MCF 10A (cell line): ENCODE measurements at places on chromosomes 3 and 15. TPM values are rescaled to one million over a fixed set of nuclear protein-coding genes. Genes with fewer than 3 reads are reported as not detected.
A peak's percentile ranks its signal among the peaks of the same experiment; 100 is the strongest.

The SLC9C1 gene
- not detected in 2 replicates for total RNA-seq

The THAP10 gene
- total RNA-seq = 4.0 and 5.7 TPM in 2 replicates

The SV2B gene
- total RNA-seq = 0.44 and 0.96 TPM in 2 replicates

- no peak for DNase-seq
- H3K4me1 ChIP-seq = peaks cover 11% of the 10 kb centered on the region
- H3K27ac ChIP-seq = no peak overlapping the region
- H3K36me3 ChIP-seq = peaks cover 25% of the 10 kb centered on the region
- no peak overlapping the region for H3K4me3 ChIP-seq
Measured at GRCh38 chr3:45491344-45491743, 103.0 kb downstream of the LARS2 start.

DNA sequence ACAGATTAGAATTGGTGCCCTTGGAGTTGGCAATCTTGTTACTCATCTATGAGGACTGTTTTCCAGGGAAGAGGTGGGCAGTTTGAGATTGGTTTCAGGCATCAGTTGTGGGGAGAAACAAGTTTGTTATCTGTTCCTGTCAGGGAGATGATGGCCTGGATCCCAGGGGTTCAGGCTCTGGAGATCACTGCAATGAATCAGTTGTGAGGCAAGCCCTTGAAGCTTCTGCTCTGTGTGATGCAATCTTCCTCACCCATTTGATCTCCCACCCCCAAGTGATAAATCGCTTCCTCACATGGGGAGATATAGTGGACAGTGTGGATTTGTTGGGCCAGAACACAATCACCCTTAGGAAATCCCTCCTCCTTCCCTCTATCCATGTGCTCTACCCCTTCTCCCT lies 276.6 kb upstream of the LRTM1 start:
- no peaks in the 10 kb centered on the region for H3K36me3 ChIP-seq
- H3K4me1 ChIP-seq = peaks cover 14% of the 10 kb centered on the region
- H3K27me3 ChIP-seq = no peaks in the 10 kb centered on the region
- no peak for DNase-seq
- H3K27ac ChIP-seq = peak overlapping the region; percentile 42

GRCh38 chr3:123053107-123053506 lies 13.7 kb upstream of the PDIA5 start:
- H3K36me3 ChIP-seq = no peaks in the 10 kb centered on the region
- H3K27ac ChIP-seq = no peak overlapping the region
- peaks cover 10% of the 10 kb centered on the region for H3K4me1 ChIP-seq
- no peaks in the 10 kb centered on the region for H3K27me3 ChIP-seq
- DNase-seq = no peak
- H3K4me3 ChIP-seq = no peak overlapping the region

DNA sequence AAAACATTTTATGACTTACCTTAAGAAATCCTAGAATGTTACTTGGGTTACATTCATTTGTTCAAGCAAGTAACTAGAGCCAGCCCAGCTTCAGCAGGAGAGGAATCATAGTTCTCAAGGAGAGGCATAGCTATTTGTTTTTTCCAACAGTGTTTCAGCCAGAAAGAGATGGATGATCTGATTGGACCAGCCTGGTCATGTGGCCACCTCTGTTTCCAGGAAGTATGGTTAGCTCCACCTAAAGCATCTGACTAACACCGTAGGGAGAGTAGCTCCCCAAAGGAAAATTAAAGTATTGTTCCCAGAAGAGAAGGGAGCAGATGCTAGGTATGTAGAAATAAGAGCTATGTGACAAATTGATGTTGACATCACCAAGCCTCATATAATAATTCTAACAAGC lies 417.1 kb downstream of the TAFA4 start:
- H3K27ac ChIP-seq = no peak overlapping the region
- no peak overlapping the region for H3K4me3 ChIP-seq
- H3K4me1 ChIP-seq = no peaks in the 10 kb centered on the region
- peak; percentile 17 for DNase-seq

GRCh38 chr15:90294159-90294558 lies 28.7 kb downstream of the NGRN start:
- peaks cover 6% of the 10 kb centered on the region for H3K4me1 ChIP-seq
- no peak overlapping the region for H3K27ac ChIP-seq
- no peaks in the 10 kb centered on the region for H3K36me3 ChIP-seq
- H3K4me3 ChIP-seq = no peak overlapping the region
- H3K27me3 ChIP-seq = no peaks in the 10 kb centered on the region
- DNase-seq = no peak

GRCh38 chr3:4356546-4357410 lies 53.6 kb downstream of the SETMAR start:
- H3K27ac ChIP-seq = no peak overlapping the region
- no peak overlapping the region for H3K4me3 ChIP-seq
- no peaks in the 10 kb centered on the region for H3K4me1 ChIP-seq
- H3K36me3 ChIP-seq = peaks cover 6% of the 10 kb centered on the region
- DNase-seq = no peak
- no peaks in the 10 kb centered on the region for H3K27me3 ChIP-seq

DNA sequence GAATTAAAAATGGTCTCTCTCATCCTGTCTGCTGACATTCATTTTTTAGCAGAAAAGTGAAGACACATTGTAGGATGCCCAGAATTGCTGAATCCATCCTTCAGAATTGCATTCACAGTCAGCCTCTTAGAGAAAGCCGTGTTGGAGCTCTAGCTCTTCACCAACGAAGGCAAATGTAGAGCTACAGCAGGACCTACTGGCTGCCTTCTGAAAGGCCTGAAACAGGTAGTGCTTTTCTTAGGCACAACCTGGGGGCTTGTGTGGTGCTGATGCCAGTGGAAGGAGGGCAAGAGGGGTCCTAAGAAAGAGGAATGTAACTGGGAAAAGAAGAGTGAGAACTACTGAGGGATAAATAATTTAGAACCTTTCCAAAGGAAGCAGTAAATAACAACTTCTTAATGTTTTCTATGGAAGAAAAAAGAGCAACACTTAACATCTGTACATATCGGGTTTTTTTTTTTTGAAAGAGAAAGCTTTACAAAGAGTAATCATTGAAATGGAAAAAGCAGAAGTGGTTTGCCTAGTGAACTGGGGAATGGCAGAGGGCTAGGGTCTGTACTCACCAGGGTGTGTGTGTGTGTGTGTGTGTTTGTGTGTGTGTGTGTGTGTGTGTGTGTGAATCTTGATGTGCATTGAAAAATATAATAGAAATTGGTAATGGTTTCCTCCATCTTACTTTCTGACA lies 297.8 kb downstream of the SATB1 start:
- no peaks in the 10 kb centered on the region for H3K36me3 ChIP-seq
- no peak overlapping the region for H3K4me3 ChIP-seq
- H3K27ac ChIP-seq = no peak overlapping the region
- no peak for DNase-seq
- peaks cover 21% of the 10 kb centered on the region for H3K4me1 ChIP-seq

DNA sequence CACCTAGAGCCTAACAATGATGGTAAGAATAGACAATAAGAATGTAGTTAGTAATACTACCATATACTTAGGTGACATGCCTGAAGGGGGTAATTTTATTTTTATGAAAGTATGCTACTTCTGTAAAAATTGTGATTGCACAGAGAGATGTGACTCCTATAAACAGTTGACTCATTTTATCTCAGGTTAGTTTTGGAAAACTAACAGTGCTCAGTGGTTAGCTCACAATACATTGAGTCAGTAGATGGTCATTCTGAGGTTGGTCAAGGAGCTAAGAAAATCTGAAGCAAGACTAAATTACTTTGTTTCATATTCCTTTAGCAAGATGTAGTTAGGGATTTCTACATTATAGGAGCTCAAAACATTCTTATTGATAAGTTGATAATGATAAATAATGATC lies 271.0 kb downstream of the EDEM1 start:
- peaks cover 7% of the 10 kb centered on the region for H3K36me3 ChIP-seq
- no peaks in the 10 kb centered on the region for H3K4me1 ChIP-seq
- H3K27me3 ChIP-seq = peaks cover 10% of the 10 kb centered on the region
- H3K4me3 ChIP-seq = no peak overlapping the region
- no peak overlapping the region for H3K27ac ChIP-seq

- no peaks in the 10 kb centered on the region for H3K27me3 ChIP-seq
- peaks cover 18% of the 10 kb centered on the region for H3K36me3 ChIP-seq
- DNase-seq = peak; percentile 15
- peaks cover 5% of the 10 kb centered on the region for H3K4me1 ChIP-seq
- no peak overlapping the region for H3K27ac ChIP-seq
Measured at GRCh38 chr3:58260261-58260731, 22.7 kb downstream of the ABHD6 start.
